ENCODE measurements at places on chromosomes 4 and X.

DNA sequence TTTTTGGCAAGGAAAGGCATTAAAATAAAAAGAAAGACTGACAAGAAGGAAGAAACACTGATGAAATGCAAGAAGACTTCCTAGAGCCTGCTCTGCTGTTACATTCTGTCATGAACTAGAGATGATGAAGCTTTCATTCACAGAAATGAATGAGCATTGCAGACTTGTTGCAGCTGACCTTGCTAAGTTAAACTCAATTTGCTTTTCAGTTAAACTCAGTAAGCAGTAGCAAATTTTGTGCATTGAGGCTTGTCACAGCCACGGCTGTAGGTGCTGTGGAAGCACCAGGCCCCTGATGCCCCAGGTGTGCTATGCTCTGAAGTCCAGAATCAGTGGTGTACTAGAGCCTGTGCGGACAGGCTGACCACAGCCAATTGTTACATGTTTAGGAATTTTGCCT lies 39.6 kb upstream of the LSM6 start:
- no peak for DNase-seq

- no peak for DNase-seq
These were observed 196.7 kb downstream of the ZNF330 start for GRCh38 chr4:141417387-141417786.

DNA sequence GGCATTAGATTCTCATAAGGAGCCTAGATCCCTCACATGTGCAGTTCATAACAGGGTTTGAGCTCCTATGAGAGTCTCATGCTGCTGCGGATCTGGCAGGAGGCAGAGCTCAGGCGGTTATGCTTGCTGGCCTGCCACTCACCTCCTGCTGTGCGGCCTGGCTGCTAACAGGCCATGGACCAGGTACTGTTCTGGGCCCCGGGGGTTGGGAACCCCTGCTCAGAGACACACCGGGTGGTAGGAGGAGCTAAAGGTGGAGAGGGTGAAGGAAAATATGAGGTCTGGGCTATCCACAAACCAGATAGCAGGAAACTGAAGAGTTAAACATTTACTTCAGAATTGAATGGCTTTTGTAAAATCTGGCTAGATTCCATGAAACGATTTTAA lies 5.9 kb upstream of the F11 start:
- no peak for DNase-seq

- no peak for DNase-seq
These were observed 22.0 kb downstream of the NBDY start for GRCh38 chrX:56751071-56751470.

- no peak for DNase-seq
These were observed 493.1 kb downstream of the ANKRD50 start for GRCh38 chr4:124219389-124219788.

DNA sequence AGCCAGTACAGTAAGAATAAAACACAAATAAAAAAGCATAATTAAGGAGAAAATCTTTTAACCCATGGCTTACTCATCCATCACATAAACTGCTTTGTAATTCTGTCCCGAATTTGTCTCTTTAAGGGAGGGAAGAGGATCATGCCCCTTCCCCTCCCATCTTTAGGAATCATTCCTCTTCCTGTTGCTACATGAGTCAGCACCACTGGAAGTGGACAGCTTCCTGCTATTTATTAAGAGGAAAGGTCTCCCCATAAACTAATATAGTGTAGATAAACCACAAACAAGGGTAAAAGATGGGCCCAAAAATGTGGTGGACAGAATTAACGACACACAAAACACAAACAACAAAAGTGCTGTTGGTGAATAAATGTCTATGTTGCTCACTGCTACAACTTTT lies 75.8 kb downstream of the PPP3CA start:
- no peak for DNase-seq

DNA sequence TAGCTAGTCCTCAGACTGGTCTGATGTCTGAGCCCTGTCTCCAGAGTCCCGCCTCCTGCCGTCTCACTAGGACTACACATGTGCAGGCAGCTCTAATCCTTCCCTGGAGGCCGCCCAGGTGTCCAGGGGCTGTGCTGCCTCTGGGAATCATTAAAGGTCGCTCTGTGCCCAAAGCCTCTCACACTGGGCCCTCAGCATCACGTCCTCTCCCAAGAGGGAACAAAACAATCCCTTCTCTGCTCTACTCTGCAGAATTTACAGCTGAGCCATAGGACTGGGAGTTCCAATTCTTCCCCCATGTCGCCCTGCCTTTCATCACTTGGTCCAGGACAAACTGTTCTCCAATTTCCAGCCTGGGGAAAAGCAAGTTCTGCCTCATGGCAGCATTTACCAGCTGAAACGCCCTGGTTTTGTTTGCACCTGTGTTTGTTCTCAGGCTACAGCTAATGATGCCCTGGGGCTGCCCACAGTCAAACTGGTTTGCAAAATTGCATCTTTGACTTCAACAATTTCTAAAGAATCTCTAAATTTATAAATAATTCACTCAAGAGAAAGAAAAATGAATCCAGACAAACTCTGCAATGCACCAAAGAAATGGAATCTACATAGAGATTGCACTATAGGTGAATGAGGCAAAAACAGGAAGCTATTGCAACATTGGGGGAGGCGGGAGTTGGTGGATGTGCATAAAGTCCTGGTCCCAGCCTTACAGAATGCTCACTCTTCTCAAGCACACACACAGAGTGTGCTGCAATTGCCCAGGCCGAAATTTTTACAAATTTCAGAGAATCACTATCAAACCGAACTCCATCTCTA lies 7.2 kb upstream of the MRFAP1 start:
- no peak for DNase-seq

GRCh38 chr4:156974264-156974663 lies 2.7 kb upstream of the PDGFC start:
- no peak for DNase-seq

- no peak for DNase-seq
These were observed 137.9 kb downstream of the PJA1 start for GRCh38 chrX:69027181-69028005.

DNA sequence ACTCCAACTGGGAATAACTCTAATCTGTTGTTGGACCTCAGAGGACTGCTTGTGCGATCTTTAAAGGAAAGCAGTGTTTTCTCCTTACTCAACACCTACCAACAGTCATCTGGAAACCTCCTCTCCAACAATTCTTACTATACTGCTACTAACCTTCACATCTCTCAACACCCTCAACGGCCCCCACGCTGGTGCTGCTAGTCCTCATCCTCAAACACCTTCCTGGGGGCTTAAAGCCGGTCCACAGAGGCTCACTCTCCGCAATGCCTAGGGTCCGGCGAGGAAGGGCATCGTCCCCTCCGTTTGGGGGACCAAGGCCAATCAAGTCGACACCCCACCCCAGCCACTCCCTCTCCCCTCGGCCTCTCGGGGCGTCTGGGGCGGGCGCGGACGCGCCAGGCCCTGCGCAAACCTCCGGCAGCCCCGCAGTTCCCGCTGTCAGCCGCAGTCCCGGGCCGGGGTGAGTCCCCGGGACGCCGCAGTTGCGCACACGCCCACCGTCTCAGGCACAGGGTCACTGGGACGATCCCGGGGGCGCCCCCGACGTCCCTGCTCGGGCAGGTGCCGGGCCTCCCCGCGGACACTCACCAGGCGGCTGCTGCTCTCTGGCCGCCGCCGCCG lies 418 bp downstream of the TAB3 start:
- no peak for DNase-seq

- peak; percentile 17 for DNase-seq
These were observed 30.6 kb downstream of the SETD7 start for GRCh38 chr4:139525414-139525813.

DNA sequence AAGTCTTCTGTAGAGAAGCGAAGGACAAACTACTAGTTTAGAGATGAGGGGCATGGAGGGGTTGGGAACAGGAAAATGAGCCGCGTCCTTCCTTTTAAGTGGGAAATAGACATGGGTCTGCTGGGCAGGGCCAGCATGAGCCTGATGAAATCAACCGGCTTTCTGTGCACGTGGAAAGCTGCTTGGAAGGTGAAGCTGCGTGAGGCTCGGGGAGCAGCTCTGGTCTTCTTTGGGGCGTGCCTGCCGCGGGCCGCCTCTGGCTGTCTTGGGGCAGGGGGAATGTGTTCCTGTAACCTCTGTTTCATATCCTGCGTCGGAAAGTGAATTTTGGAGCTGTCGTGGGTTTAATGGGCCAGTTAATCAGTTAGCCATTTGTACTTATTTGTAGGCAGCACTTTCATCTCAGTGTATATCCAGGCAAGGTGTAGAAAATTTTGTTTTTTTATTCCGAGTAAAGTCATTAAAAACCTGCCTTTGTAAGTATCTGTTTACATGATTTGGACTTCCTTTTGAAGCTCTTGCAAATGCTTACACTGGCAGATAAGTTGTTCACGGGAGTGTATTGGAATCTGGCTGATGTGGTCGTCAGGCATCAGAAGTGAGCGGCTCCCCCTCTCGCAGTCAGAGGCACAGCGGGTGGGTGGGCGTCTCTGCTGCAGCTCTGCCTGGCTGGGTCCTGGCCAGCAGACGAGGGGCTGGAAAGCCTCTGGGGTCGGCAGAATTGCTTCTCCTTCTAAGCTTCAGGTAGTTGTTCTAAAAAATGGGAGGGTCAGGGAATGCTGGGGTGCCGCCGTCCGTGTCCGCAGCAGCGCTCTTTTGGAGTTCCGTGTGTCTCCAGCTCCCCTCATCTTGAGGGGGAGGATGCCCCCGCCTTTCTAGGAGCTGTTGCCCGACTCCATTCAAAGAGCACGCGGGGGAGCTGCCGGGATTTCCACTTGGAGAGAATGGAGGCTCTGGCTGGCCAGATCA lies 70.5 kb upstream of the HGFAC start:
- no peak for DNase-seq

GRCh38 chrX:97846718-97847237 lies 963.1 kb downstream of the RPA4 start:
- DNase-seq: no peak

DNA sequence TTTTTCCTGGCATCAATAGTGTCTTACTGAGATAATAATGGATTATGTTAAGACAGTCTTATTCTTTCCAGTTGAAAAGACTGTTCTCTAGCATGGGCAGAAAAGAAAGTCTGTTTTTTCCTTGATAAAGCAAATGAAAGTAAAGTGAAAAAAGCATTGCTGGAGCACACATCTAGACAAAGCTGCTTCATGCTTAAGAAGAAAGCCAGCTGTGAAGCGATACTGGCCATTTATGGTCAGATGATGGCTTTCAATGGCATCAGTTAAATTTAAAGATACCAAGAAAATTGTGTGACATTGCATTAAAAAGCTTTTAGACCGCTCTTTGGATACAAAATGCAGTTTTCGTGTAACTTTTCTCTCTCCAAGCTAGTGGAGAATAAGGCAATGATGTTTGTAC lies 242.1 kb upstream of the TRAM1L1 start:
- no peak for DNase-seq

DNA sequence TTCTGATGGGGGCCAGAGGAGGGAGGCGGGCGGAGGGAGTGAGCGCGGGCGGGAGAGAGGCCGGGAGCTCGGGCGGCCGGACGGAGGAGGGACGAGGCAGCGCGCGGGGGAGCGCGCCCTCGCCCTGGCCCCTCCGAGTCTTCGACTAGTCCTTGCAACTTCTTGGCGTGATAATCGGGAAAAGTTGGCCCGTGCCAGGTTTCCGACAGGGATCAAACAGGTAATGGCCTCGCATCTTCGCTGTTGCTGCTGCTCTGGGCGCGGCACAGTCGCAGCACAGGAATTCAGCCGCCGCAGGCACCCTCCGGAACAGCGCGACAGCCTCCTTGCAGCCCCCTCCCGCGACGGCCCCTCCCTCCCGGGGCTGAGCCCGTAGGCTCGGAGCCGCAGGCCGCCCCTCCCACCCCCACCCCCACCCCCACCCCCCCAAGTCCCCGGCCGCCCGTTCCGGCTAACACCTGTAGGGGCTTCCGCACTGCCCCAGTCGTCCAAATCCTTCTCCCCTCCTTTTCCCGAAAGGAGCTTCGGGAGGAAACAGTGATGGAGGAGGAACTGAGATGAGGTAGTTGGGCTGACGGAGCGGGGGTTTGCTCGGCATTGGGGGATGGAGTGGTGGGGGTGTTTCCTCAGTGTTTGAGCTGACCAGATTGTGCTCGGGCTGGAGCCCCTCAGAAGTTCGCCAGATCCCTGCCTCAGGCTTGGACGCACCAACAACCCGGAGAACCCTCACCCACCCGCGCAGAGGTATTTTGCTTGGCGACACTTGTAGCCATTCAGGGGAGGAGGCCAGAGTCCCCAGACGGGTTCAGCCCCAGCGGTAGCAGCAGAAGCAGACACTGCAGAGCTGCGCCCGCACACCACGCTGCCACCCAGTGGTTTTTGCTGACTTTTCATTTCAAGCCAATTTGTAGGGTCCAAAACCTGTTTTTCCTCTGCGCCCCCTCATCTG lies at the start of gene FGF13:
TSS of gene FGF13 (minus strand) at position 319 of the 949 bp plus-strand sequence. CDS start 714 bp downstream, outside the sequence.
- no peak for DNase-seq

DNA sequence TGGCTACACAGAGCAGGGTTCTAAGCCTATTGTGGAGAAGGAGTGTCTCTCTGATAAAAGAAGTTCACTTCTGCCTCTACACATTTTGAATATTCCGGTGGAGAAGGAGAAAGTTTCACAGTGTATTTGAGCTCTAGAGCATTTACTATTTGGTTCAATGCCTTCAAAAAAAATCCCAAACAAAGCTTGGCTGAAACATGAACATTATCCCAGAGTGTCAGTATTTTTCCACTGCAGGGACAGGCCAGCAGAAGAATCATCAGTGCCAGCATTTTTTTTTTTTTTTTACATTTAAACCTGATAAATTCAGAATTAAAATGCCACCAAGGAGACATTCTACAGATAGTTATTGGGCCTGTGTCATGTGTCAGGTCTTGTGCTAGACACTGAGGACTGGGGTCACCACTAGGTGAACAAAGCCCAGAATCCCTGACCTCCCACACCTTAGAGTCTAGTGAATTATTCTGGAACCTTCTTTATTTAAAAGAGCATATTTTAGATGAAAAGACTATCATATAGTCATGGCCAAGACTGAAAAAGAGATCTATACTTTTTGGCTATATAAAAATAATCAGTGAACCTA lies 48.0 kb upstream of the NAP1L5 start:
- DNase-seq: no peak

- DNase-seq: no peak
These were observed 38.6 kb downstream of the MFAP3L start for GRCh38 chr4:169987327-169988228.

DNA sequence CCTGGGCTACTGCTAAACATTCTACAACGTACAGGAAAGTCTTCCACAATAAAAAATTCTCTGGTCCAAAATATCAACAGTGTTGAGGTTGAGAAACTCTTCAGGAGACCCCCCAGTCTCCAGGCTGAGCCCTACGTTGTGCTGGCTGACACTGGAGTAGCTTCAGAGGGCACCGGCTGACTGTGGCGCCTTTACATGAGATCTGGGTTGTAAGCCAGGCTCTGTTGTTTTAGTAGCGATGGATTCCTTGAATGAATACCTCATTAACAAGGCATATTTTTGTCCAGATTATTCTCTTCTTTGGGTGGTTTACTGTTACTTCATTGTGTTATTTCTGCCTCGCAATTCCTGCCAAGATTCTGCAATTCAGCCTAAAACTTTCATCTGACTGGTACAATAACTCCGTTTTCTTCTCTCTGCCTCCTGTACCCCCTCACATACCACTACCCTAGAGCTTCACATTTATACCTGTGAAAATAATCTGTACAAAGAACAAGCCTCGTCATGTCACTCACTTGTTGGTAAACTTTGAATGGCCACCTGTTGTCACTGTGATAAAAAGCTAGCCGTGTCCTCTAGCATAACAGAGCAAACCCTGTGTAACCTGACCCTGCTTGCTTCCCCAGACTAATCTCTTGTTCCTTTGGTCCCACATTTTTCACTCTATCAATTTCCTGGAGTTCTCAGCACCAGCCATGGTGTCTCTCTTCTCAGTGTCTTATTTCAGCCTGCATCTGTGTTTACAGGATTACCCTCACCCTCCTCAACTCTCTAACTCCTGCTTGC lies 1476.1 kb upstream of the TENM3 start:
- DNase-seq: no peak

Measured in CD4-positive, alpha-beta T cell treated with Interleukin-12 subunit alpha and Interleukin-12 subunit beta, for 1 hour (primary cell).